Activated naive CD4-positive, alpha-beta T cell treated with anti-CD3 and anti-CD28 coated beads, Interleukin-2, amount 10 ng/mL, durations not matched to agents 7 days and 5 days (primary cell): ENCODE measurements at places on chromosomes 1 and 21.

GRCh38 chr1:53207726-53208125 lies 11.1 kb downstream of the CPT2 start:
- no peak for DNase-seq

DNA sequence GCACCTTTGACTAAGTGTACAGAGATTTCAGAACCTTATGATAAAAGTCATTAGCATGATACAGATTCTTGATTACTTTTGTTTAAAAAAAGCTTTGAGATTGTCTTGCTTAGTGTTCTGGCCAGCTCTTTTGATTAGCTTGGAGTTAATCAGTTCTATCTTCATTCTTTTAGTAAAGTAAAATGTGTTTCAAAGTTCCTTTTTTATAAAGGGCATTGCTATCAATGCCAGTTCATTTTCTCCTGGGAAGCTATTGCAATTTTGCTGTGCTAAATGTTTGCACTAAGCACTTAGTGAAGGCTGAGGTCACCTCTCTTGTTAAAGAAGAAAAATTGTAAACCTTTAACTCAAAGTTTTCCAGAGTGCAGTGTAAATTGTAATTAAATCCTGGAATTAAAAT lies 946.7 kb upstream of the TMPRSS15 start:
- no peak for DNase-seq

DNA sequence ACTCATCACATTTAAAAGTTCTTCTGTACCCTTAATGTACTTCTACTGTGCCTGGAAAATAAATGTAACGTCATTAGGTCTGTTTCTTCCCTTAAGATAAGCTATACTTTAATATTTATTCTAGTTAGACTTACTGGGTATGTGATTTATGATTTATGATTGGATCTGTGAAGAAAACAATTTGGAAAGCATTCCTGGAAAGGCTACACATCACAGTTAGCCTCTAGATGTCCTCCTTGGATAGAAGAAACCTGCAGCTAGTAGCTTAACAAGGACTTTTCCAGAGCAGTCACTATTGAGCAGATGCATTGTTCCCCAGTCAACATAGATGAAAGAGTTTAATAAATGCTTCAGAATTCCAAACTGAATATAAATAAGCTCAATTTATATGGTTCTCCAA lies 22.2 kb upstream of the ABL2 start:
- DNase-seq, result no peak

DNA sequence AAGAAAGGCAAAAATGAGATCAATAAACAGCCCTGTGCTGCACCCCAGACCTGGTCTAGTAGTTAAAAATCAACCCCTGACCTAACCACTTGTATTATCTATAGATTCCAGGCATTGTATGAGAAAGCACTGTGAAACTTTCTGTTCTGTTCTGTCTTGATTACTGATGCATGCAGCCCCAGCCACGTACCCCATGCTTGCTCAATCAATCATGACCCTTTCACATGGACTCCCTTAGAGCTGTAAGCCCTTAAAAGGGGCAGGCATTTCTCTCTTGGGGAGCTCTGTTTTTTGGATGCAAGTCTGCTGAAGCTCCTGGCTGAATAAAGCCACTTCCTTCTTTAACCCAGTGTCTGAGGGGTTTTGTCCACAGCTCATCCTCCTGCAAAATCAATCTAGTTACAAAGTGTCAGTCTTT lies 24.2 kb upstream of the CD34 start:
- no peak for DNase-seq

- no peak for DNase-seq
Observed at GRCh38 chr1:62228136-62228882, 33.7 kb downstream of the L1TD1 start.

- DNase-seq, result no peak
Observed at GRCh38 chr1:19942088-19942487, 18.7 kb upstream of the PLA2G2E start.

- DNase-seq, result no peak
Observed at GRCh38 chr1:230430499-230430898, 4.4 kb upstream of the PGBD5 start.

DNA sequence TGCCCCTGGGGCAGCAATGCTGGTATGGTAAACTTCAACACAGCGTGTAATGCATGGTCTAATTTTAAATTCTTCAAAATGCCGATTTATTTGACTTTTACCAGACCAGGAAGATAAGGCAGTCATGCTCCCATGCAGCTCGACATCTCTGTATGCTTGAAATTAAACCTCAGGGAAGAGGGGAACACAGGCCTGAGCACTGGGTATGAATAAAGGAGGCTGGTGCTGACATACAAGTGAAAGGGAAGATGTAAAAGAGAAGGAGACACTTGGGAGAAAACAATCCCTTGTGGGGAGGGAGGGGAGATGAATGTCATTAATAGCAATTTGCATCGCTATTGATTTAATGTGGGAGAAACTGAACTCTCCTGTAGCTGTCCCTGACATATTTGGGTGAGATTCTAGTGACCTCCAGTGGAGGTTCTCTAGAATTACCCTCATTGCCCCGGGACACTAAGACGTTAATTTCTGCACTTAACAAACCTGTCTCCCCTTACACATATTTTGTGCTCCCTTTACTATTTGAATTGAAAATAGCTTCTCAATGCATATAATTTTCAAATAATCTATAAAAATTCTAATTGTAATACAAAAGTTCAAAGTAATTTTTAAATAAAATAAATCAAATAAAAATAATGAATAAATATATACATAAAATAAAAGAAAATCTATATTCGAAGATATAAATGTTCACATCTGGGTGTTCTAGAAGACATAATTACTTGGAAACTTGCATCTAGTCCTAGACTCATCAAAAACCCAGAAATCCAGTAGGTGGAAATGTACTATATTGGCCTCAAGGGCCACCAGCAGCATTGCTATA lies 283.1 kb downstream of the LMX1A start:
- DNase-seq, result no peak

DNA sequence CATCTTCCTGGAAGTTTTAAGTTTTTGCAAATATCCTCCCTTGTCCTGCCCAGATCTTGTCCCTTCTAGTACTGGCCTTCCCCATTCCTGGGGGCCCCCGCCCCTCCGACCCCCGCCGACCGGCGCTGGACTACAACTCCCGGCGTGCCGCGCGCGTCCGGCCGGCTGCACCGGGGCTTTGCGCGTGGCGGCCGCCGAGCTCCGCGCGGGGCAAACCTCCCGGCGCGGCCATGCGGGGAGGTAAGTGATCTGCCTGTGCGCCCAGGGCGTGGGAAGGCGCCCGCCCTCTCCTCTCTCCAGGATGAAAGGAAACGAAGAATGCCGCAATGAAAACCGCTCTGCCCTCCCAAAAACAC lies 3.2 kb upstream of the SAMD13 start:
- peak; percentile 63 for DNase-seq

DNA sequence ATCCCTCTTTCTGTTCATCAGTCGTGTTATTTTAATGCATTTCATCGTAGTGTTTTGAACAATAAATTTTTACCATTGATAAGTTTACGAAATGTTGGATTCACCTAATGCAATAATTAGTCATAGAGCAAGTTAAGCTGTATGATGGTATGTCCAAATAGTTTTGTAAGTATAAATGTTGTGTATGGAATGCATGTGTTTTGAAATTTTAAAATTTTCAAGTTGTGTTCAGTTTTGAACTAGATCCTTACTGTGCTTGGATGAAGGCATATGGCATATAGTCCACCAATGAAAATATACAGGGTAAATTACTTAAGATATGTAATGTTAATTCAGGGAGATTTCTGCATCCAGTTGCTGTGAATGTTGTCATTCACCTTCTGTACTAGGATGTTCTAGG lies 2.3 kb downstream of the ZMYM4 start:
- no peak for DNase-seq

GRCh38 chr1:2908561-2908960 lies 107.1 kb upstream of the TTC34 start:
- DNase-seq, result no peak

DNA sequence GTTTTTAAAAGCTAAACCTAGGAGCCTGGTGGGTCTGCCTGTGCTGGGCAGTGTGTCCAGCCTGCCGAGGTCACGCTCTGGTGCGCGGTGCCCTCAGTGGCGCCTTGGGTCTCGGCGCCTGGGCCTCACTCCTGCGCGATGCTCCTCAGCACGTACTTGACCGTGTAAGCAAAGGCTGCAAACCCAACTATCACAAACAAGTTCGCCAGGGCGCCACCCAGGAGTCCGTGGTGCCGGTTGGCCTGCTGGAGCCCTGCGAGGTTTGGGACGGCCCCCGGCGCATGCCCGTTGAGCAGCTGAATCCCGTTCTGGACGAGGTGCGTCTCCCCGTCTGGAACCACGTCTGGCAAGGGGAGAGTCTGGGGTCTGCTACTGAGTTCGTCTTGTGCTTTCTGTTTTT lies 8.6 kb upstream of the C1QTNF12 start:
- DNase-seq, result no peak

DNA sequence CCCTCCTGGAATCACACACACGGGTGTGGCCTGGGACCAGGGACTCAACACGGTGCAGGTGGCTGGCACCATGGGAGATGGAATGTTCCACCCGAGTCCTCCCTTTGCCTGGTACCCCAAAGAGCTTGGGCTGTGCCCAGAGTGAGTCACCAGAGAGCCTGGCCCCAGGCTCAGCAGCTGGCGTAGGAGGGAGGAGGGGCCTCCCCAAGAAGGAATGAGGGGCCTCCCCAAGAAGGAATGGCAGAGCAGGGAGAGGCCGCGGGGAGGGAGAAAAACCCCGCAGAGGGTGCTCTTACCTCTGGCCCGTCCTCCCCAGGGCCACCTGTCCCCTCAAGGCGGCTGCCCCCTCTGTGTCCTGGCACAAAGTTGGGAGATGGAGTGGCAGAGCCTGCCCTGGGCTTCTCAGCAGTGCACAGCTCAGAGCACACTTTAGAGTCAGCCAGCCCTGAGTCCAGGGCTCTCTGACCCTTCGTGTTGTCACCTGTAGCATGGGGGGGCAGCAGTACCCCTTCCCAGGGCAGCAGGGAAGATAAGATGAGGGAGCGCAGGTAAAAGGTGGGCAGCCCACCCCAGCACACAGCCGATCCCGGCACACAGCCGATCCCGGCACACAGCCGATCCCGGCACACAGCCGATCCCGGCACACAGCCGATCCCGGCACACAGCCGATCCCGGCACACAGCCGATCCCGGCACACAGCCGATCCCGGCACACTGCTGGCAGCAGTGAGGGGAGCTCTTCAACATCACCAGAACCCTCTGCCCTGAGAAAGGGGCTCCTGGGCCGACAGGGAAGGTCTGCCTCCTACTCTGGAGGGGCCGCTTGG lies 20.2 kb upstream of the KCNAB2 start:
- no peak for DNase-seq

DNA sequence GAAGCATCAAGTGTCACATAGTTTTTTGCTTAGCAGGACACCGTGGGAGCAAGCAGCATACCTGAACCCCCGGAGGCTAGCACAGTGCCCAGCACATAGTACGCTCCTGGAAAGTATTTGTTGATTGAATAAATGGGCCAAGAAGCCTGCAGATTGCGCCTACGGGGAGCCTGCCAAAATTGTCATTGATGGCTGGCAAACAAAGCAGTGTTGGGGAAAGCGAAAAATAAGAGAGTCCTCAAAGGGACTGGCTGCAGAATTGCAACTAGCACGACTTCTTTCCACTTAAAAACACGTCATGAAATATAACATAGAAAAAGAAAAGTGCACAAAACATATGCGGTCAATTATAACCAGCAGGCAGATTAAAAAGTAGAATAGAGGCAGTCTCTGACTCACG lies 125.2 kb upstream of the GALNT2 start:
- DNase-seq, result no peak

- no peak for DNase-seq
Observed at GRCh38 chr1:215243345-215244054, 161.0 kb downstream of the KCNK2 start.

DNA sequence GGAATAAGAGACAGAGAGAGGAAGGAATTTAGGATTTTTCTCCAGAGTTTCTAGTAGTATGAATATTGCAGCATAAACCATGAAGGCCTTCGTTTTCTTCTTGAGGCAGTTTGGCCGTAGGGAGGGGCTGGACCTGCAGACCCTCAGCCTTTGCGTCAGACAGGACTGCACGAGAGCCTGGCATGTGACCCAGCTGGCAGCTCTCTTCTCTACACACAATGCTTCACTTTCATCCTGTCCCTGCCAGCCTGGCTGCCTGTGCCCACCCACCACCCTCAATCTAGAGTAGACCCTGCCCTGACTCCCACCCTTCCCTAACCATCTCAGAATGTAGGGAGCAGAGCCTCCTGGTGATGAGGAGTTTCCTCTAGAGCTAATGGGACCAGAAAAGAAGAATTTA lies 1.6 kb downstream of the CA14 start:
- no peak for DNase-seq

DNA sequence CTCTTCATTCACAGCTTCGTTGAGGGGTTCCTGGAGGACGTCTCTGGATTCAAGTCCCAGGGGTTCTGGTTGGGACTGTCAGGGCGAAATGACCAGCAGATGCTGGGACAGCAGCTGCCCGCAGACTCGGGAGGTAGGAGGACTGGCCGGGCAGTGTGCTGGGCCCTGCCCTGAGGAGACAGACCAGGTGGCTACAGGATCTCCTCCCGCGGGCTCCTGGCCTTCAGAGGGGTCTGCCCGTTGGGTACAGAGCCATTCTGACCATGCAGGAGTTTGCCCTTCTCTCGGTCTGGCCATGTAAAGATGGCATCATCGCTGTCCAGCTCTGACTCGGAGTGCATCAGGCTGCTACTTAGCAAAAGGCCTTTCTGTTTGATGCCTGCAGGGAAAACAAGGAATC lies 122.5 kb downstream of the KIAA0319L start:
- DNase-seq, result no peak

DNA sequence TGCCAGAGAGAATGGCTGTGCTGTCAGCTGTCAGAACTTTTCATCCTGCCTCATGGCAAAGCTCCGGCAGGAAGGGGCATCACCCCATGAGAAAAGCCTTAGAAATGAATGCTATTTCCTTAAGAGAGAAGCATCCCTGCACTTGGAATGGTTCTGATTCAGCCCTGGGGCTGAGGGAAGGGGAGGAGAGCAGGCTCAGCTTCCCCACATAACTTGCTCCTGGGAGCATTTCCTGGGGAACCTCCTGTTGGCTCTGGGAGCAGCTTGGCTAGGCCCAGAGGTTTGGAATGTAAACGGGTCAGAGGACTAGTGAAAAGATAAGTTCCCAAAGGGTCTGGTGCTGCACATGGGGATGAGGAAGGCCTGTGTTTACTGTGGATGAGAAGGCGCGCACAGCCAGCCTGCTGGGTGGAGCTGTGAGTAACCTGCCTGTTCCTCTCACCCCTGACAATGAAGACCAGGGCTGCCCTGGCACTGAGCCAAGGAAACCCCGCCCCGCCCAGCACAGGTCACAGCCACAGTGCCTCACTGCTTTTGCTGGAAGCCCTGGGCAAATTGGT lies 5.0 kb downstream of the PRELP start:
- DNase-seq, result peak; percentile 48

DNA sequence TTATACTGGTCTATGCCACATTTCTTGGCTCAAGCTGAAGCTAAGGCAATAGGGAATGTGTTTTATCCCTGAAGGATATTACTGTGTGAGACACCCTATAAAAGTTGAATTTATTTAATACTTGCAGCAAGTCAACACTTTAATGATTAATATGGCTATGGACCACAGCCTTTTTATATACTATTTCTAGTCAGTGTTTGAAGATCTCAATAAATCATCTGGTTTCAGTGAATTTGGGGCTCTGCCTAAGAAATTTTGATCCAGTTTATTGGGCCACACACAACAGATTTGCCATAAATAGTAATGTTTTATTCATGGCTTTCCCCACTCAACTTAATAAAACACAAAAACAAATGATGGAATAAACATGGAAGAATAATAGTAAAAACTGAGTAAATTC lies 698.3 kb downstream of the ADGRL2 start:
- no peak for DNase-seq
